Fibroblast of skin of right biceps (primary cell): ENCODE measurements at places on chromosomes 7 and 10.
A peak's percentile ranks its signal among the peaks of the same experiment; 100 is the strongest.

DNA sequence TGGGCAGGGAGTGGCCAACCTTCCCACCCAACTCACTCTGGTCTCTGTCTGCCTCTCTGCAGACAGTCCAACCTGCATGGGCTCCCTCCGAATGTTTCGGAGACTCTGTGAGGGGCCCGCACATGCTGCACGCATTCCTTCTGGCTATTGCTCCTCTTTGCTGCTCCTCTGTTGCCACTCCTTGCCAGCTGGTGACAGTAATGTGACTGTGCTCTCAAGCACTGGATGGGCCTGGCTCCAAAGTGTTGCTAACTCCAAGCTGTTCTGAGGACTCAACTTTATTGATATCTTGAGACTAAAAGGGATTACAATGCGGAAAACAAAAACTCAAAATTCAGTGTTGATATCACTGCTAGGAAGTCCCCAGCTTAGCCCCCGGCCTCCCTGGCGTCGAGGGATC is 105.4 kb upstream of the KIF5B start:
- DNase-seq: no peak

- DNase-seq: peak; percentile 28
Observed at GRCh38 chr10:19488592-19489280, 327.5 kb upstream of the PLXDC2 start.

- DNase-seq: peak; percentile 45
Observed at GRCh38 chr10:102781921-102782557, 38.3 kb downstream of the WBP1L start.

DNA sequence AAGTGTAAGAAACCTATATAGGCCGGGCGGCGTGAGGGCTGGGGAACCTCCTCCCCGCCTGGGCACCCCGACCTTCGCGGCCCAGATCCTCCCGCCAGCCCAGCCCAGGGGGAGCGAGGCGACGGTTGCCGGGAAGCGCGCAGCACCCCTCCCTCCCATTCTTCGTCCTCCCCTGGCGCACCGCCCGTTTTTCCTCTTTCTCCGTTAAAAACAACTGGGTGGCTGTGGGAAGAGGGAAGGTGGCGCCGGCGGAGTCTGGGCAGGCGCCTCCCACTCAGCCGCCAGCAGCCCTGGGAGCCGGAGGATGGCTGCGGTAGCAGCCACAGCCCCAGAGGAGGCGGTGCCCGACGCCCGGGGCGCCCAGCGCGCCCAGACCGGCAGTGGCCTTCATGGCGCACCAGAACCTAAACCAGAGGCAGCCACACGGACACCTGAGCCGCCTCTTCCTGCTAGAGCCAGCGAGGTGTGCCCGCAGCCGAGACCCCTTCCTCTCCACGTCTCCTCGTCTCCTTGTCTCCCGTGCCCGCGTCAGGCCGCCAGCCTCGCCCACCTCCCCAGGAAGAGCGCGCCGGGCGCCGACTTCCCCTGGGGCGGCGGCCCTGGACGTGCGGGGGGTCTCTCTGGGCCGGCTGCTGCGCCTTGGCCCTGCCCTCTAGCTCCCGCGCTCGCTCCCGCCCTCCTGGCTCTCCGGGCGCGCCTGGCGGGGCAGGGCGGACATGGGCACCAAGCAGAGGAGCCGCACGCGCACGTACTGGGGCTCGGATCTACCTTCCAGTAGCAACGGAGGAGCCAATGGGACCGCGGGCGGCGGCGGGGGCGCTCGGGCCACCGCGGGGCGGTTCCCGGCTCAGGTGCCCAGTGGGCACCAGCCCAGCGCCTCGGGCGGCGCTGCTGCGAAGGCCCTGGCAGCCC is 32.8 kb upstream of the SFTPD start:
- peak; percentile 59 for DNase-seq

DNA sequence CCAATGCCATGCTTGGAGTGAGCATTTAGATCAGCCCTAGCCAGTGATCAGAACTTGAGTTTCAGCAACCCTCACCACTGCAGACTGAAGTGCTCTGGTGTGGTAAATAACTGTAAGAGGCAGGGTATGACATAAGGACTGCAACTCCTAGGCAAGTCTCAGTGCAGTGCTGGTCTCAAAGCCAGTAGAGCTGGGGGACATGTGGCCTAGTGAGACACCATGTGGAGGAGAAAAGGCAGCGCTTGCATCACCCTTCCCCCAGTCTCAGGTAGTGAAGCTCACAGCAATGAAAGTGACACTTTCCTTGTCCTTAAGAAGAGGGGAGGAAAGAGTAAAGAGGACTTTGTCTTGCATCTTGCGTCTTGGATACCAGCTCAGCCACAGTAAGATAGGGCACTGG is 386.8 kb upstream of the POT1 start:
- DNase-seq: no peak

GRCh38 chr10:818010-818409 is 113.5 kb downstream of the LARP4B start:
- peak; percentile 16 for DNase-seq

DNA sequence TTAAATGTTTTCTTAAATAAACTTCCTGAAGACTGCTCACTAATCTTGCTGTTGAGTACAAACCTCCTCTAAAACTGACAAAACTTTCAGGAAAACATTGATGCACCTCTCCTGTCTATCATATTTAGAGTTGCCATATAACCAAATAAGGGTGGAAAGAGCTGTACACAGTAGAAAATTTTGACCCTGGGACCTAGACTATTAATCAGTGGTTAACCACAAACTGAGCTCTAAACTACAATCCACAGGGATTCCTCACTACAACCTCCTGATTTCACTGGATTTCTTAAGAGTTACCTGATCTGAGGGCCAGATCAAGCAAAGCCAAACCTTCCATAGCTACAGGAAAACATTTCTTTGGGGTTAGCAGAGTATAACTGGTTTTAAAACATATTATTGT is 39.9 kb upstream of the WNT16 start:
- DNase-seq: peak; percentile 86

DNA sequence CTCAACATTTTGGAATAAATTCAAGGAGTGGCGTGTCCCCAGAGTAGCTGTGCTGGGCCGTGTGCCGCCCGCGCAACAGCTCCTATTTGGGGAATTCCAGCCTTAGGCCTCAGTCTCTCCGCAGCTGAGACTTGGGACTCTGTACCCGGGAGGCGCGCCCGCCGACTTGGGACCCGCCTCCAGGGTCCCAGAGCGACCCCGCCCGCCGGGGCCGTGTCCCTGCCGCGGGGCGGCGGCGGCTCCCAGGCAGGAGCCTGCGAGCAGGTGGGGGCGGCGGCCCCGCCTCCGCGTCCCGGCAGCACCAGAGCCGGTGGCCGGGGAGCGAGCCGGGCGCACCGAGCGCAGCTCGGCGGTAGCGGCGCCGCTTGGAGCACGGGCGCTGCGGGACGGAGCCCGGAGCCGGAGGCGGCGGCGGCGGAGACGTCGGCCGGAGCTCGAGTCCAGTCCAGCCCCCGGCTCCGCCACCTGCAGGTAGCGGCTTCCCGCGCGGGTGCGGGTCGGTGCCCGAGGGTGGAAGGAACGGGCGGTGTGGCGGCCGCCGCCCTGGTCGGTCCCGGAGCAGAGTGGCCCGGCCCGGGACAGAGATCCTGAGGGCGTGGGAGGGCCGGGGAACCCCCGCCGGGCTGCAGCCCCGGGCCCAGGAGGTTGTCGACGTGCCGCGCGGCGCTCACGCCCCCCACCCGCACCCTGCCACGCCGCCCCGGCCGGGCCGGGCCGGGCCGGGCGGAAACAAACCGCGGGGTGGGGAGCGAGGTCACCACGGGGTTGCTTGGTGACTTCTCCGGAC is at the start of gene WIPF3:
TSS of gene WIPF3 (plus strand) at position 301 of the 787 bp plus-strand sequence. CDS start 28,217 bp downstream, outside the sequence.
- no peak for DNase-seq

GRCh38 chr7:116382375-116382774 is 117.2 kb upstream of the CAV2 start:
- DNase-seq: no peak

DNA sequence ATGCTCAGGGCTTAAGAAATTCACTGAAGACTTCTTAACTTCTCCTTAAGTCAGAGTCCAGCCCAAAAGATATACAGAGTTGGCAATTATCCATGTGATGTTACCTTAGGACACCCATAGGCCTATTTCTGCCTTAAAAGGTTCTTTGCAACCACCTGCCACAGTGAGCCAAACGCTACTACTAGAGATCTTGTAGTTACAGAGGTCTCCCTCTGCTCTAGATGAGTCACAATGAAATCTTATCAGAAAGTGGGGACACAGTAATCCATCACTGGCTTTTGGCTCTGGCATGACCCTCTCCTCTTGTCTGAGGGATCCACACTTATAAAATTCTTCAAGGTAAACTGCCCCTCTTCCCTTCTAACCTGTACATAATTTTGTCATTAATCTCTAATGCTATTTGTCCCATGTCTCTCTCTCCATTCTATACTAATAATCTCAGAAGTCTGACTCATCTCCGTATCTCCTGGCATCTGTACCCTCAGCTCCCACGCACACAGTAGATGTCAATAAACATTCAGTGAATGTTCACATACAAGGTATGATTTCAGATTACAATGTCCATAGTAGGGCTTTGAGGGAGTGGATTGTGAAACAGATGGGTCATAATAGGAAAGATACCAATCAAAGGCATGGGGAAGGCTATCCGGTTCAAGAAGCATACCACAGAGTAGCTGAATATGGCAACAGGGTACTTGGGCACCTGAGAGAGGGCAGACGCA is 112.1 kb downstream of the SGMS1 start:
- no peak for DNase-seq

DNA sequence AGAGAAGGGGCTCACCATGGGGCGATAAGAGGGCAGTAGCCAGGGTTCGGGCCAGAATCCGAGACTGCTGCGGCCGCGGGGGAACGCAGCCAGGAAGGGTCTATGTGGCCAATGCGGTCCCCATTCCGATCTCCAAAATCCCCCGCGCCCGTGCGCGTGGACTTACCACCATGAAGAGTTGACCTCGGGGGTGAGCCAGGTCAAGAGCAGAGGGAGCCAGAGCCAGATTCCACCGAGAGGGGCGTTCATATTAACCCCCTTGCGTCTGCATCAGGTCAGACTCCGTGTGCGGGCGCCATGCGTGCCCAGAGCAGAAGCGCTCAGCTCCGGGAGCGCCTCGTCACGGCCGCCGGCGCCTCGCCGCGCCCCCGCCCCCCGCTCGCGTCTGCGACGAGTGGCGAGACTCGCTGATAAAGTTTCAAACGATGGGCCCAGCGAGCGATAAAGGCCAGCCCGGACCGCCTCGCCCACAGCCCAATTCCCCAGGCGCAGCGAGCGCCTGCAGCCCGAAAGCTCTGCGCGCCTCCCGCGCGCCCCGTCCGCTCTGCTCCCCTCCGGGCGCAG is at the start of gene WNT2:
TSS of gene WNT2 (minus strand) at position 318 of the 564 bp plus-strand sequence. CDS start at position 249, 69 bp downstream.
- peak; percentile 18 for DNase-seq

DNA sequence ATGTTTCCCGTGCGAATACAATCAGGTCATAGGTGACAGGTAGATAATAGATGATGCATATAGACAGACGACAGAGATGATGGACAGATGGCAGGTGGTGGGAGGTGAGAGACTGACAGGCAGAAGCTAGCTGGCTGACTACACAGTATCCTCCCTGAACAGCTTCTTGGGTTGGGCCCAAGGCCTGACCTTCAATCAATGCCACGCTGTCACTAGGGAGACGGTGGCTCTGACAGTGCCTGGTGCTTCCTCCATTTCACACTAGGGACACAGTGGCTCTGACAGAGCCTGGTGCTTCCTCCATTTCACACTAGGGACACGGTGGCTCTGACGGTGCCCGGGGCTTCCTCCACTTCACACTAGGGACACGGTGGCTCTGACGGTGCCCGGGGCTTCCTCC is 200.1 kb downstream of the DIP2C start:
- no peak for DNase-seq

GRCh38 chr7:140027858-140028257 is 34.9 kb downstream of the PARP12 start:
- no peak for DNase-seq

DNA sequence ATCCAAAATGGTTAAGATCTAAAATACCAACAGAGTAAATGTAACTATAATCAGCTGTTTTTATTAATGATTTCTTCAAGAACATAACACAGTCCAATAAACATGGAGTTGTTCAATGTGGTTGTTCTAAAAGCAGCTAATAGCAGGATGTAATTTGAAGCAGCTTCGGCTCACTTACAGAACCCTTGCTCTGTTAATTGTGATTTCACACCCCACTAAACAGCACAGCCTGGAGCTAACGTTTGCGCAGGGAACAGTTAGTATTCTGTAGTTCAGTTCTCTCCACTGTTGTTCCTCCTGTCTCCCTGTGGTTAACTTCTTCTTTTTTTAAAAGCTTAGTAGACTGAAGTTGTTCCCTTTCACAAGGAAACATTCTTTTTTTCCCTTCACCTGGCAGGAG is 104.0 kb downstream of the GRM3 start:
- no peak for DNase-seq

GRCh38 chr7:152553671-152554317 is 118.0 kb upstream of the KMT2C start:
- DNase-seq: no peak

- DNase-seq: peak; percentile 65
Observed at GRCh38 chr7:80312139-80312661, 177.6 kb downstream of the GNAI1 start.

DNA sequence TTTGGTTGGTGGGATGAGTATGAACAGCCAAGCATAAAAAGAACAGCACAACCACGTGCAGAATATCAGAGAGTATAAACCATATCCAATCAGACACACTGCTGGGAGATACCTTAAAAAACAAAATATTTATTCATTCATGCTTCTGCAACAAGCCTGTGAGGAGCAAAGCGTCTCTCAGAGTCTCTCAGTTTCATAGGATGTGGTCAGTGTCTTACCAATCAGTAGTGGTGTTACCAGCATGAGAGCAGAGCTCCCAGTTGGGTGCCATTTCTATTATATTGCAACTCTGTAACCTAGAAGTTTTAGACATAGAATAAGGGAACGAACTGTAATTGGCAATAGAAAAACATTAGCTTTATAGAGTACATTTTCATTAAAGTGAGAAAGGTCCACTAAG is 445.9 kb upstream of the LRRN3 start:
- no peak for DNase-seq

DNA sequence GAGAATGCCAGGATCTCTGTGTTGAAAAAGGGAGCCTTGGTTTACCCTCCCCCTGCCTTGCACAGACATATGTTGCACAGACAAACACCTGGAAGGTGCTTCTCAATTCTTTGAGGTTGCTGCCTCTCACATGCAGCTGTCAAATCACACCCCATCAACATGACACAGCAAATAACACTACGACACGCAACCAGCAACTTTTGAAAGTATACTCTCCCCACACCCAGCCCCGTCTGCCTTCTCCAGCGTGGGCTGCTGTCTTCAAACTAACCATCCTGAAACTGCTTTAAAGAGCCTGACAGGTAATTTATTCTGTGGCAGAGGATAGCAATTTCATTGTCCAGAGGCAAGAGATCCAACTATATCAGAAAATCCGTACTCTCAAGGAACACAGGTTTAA is 136.1 kb downstream of the PLXNA4 start:
- DNase-seq: no peak

- DNase-seq: no peak
Observed at GRCh38 chr7:77983973-77984372, 185.4 kb downstream of the PHTF2 start.

- no peak for DNase-seq
Observed at GRCh38 chr7:28766359-28766758, 191.8 kb downstream of the TRIL start.
